ENCODE measurements at places on chromosomes 7 and 10.

GRCh38 chr10:13911821-13912520 lies 325.2 kb downstream of the PRPF18 start:
- no peak for DNase-seq

GRCh38 chr7:74573512-74573911 lies 84.0 kb upstream of the GTF2I start:
- DNase-seq, result no peak

- no peak for DNase-seq
Observed at GRCh38 chr10:63744060-63744941, 223.1 kb downstream of the REEP3 start.

DNA sequence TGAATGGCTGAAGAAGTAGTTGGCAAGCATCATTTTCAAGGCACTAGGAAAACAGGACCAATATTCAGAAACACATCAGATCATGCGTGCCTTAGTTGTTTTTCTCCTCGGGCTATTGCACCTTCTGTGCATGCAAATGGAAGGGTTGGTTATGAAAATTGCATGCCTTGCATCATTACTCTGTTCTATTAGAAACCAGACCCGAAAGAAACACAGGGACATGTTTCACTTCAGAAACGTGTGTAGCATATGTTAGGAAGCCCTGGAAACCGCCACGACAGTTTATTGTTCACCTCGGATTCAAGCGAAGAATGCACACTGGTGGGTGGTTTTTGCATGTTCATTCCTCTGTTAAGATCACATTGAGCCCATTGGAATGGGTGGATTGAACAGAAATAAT lies 214.7 kb downstream of the FRMD4A start:
- no peak for DNase-seq

GRCh38 chr7:3065724-3066143 lies 22.1 kb upstream of the CARD11 start:
- DNase-seq, result peak; percentile 17

- DNase-seq, result no peak
Observed at GRCh38 chr7:149733131-149733923, 40.1 kb downstream of the ZNF467 start.

GRCh38 chr7:95614442-95614940 lies 18.2 kb upstream of the PDK4 start:
- no peak for DNase-seq

DNA sequence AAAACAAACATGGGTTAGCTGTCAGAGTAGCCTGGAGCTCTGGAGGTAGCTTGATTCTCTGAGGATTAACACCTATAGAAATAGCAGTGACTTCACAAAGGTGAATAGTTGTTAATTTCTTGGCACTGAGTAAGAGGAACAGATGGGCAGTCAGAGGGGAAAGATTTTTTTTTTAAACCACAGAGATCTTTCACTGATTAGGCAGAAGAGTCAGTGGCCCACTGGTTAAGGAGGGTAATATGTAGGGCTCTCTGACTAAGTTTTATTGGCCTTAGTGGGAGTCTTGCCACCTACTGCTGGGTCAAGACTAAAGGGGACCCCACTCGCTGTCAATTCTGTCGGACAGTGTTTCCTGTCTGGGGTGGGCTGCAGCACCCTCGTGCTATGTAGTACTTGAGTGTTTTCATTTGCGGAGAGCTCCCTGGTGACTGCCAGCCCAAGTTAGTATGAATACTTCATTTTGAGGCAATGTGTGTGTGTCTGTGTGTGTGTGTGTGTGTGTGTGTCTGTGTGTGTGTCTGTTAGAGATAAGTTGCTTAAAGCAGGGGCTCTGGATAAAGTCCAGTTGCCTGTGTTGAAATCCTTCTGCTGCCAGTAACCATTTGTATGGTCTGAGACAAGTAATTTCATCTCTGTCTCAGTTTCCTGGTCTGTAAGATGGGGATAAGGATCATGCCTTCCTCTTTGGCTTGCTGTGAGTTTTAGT lies 145.2 kb downstream of the ARID5B start:
- DNase-seq, result no peak

DNA sequence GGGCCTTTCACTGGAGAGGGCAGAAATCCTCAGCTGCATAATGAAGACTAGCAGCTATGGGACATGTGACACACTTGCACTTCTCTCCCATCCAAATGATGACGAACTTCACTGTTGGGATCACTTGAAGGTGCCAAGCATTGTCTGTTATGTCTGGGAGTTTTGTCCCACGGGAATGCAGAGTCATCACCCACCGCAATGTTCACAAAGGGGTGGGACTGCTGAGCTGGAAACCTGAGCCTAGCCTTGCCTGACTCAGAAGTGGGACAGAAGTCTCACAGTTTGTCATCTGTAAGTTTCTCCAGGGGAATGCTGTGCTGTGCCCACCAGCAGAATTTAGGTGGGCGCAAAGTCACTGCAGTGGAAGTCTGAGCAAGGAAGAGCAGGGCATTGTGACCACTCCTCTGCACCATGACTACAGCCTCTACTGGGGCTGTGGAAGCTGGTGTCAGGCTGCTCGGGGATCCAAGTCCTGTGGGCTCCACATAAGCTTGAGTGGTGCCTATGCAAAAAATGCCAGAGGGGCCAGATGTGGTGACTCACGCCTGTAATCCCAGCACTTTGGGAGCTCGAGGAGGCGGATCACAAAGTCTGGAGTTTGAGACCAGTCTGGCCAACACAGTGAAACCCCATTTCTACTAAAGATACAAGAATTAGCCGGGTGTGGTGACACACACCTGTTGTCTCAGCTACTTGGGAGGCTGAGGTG lies 472.0 kb upstream of the CNTNAP2 start:
- DNase-seq, result no peak

DNA sequence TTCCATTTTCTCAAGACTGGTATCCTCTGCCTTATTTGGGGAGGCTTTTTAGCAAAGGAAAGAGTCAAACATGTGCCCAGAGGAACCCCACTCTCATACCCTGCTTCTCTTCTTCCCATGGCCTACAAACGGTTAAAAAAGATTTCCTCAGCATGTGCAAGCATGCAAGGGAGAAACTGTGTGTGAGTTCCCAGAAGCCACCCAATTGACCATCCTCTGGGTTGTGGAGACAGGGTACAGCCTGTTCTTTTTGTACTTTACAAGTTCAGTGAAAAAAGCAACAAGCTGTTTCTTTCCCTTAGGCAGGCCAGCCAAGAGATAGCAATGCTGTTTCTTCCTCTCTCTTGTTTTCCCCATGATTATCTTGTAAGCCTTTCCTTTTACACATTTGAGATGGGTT lies 68.8 kb upstream of the MTPN start:
- no peak for DNase-seq

GRCh38 chr7:422191-422885 lies 97.3 kb downstream of the PDGFA start:
- DNase-seq, result no peak

GRCh38 chr10:59580026-59580863 lies 129.4 kb downstream of the SLC16A9 start:
- no peak for DNase-seq

- DNase-seq, result no peak
Observed at GRCh38 chr7:105325216-105325904, 63.4 kb downstream of the SRPK2 start.

DNA sequence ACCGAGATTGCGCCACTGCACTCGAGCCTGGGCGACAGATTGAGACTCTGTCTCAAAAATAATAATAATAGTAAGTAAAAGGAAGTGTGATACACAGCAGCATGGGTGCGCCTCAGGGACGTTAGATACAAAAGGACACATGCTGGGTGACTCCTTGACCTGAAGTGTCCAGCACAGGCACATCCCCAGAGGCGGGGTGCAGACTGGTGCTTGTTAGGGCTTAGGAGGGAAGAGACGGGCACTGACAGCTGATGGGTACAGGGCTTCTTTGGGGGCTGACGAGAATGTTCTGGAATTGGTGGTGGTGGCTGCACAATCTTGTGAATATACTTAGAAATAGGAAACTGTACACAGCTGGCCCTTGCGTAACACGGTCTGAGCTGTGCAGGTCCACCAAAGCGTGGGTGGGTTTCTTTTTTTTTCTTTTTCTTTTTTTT lies 61.8 kb upstream of the DNAJB6 start:
- no peak for DNase-seq

DNA sequence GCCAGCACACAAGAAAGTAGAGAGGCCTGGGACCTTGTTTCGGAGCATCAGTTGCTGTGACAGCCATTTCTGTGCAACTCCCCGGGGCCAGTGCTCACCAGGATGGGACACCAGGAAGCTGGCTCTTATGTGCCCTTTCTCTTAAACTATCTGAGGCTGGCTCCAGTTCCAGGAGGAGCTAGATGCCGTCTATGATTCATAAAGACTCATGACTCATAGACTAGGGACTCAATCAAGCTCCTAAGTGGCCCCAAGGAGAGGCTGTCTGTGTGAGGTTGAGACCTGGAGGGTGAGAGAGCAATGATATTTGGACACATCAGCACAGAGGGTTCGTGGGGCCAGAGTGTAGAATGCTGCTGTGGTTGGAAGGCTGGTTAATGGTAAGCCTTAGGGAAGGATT lies 580.1 kb downstream of the CCSER2 start:
- no peak for DNase-seq

GRCh38 chr7:102874166-102874829 lies 38.5 kb upstream of the LRRC17 start:
- no peak for DNase-seq

GRCh38 chr7:26370011-26370410 lies 78.3 kb downstream of the SNX10 start:
- DNase-seq, result no peak

DNA sequence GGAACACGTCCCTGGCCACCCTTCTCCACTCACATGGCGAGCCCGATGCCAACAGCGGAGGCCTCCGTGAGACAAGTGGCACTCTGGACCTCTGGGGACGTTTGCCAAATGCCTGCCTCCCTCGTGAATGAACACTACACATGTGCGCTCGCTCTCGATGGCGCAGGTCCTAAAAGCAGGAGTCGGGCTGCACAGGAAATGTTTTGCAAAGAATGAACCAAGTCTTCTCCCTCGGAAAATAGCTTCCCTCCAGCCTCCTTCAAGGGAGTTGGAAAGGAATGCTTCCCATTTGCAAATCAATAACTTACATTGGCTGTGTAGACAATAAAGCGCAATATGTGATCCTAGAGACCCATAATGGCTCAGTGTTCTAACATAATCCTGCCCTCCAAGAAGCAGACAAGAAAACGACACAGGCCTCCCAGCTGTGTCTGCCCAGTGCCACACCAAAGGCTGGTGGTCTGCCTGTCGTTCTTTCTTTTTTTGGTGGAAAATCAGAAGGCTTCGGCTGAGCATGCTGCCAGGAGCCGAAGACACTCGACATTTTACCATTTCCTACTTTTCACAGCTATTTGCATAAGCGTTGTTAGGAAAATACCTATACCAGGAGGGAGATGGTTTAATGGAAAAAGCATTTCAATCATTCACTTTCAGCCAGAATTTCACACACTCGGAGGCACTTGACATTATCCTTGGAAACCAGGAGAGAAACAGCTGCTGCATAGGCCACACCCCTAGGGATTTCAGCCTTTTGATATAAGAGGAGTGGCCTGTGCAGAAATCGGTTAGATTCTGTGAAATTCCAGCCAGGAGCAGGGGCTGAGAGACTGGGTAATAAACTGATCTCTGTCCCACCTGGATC lies 38.4 kb downstream of the ATXN7L1 start:
- no peak for DNase-seq

- DNase-seq, result no peak
Observed at GRCh38 chr7:36387435-36388231, 2.0 kb upstream of the ANLN start.

GRCh38 chr10:124200011-124200410 lies 106.6 kb upstream of the CHST15 start:
- no peak for DNase-seq

DNA sequence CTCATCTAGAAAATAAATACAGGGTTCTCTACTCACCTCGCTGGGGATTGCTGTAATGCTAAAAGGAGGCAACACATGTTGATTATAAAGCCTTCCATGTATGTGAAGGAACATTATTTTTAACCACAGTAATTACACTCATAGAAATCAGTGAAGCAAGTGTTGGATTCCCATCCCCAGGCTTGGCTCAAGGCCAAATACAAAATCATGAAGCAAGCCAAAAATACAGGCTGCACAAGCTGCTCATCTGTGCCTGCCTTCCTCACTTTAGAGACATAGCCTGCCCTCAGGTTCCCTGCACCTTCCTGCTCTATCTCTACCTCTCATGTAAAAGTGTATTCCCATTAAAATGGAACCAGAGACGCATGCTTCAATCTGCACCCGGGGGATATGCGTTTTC lies 1077.1 kb upstream of the C7orf33 start:
- DNase-seq, result no peak

DNA sequence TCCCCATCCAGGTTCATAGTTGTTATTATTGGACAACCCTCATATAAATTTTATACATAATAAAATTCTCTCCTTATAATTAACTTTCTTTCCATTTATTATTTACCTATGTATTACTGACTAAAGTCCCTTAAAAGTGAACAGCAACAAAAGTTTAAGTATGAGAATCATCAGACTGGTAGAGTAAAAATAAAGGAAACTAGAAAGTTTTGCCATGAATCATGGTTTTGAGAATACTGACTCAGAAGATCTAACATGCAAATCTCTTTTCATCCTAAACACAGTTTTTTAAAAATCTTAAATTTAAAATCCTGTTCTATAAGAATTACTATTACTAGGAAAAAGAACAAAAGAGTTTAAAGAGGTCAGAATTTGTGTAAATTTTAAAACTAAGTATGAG lies 32.1 kb downstream of the HERC4 start:
- no peak for DNase-seq

GRCh38 chr10:43417950-43418768 lies 9.2 kb upstream of the HNRNPF start:
- peak; percentile 99 for DNase-seq

- DNase-seq, result no peak
Observed at GRCh38 chr7:152121432-152121831, 96.0 kb downstream of the GALNT11 start.

GRCh38 chr10:2782950-2783349 lies 284.4 kb upstream of the PFKP start:
- DNase-seq, result no peak

- DNase-seq, result no peak
Observed at GRCh38 chr7:55214707-55215106, 150.4 kb upstream of the LANCL2 start.

GRCh38 chr7:150968734-150969372 lies 9.3 kb downstream of the KCNH2 start:
- no peak for DNase-seq

- no peak for DNase-seq
Observed at GRCh38 chr10:1650542-1651269, 86.6 kb downstream of the ADARB2 start.

DNA sequence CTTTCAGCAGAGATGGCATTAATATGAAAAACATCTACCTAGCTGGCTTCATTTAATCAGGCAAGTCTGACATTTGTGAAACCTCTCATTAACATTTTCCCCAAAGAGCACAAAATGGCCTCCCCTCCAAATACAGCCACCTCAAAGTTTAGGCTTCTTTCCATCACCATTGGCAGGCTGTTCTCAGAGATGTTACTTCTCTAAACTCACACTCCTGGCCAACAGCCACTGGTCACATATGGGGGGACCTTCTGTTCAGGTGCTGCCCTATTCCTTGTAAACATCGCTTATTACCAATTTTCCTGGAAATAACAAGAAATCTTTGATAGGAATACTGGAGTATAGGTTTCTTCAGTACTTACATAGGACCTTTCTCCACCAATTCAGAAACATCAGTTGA lies 69.5 kb downstream of the GBF1 start:
- DNase-seq, result no peak
